ENCODE measurements at places on chromosomes 3 and 15.

DNA sequence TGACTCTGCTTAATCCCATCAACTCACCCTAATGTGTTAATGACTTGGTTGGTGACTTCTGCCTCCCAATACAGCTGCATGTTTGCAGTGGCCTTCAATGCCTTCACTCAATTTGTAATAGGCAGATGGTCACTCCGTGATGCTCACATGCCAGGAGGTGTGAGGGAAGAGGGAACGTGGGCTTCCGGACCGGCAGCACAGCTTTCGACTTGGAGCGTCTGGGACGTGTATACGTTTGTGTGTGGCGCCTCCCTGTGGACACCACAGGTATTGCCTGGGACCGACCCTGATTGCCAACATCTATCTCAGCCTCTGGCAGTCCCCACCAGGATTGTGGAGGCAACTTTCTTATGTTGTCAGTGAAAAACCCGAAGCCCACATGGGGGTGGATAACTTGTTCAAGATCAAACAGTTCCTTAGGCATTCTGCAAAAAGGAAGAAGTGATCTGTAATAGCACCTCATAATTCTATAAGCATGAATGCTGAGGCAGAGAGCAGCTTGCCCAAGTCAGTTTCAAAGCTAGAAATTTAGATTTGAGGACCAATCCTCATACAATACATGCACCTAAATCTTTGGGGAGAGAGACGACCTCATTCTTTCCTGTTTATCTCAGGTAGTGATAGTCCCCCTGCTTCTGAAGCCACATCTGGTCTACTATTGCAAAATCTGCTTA is 16.9 kb downstream of the MRPL46 start:
- peak; percentile 36 for DNase-seq

- no peak for DNase-seq
Observed at GRCh38 chr3:65534805-65535204, 503.9 kb downstream of the MAGI1 start.

- DNase-seq = no peak
Observed at GRCh38 chr3:127709320-127710060, 36.7 kb downstream of the ABTB1 start.

DNA sequence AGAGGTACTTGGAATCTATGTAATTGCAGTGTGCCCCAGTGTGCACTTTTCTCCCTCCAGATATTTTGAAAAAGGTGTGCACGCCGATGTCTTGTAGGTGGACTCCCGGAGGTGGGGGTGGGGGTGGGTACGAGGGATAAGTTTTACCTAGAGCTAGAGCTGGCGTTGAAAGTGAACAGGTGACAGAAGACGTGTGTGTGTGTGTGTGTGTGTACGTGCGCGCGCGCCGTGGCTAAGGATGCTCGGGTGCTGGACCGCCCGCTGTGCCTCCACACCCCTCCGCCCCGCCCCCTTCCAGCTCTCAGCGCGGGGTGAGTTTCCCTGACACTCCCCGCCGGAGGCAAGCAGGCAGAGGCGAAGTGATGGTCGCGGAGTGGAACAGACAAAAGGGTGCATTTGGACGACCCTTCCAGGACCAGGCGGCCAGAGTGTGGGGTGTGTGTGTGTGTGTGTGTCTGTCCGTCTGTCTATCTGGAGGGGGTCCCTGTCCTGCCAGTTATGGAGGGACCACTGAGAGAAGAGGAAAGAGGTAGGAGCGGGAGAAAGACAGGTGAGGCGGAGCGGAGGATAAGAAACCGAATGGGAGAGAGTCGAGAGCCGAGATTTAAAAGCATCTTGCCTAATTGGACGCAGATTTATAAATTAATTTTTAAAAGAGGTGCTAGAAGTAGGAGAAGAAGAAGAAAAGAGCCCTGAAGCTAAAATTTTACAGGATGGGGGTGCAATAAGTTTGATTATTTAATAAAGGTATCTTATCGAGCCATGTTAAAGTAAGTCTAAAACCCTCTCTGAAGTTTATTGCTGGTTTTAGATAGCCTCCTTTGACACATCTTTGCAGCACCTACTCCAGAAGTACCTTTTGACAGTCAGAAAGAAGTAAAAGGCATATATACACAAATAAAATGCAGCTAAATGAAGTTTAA is 335.8 kb upstream of the THRB start:
- DNase-seq = no peak

DNA sequence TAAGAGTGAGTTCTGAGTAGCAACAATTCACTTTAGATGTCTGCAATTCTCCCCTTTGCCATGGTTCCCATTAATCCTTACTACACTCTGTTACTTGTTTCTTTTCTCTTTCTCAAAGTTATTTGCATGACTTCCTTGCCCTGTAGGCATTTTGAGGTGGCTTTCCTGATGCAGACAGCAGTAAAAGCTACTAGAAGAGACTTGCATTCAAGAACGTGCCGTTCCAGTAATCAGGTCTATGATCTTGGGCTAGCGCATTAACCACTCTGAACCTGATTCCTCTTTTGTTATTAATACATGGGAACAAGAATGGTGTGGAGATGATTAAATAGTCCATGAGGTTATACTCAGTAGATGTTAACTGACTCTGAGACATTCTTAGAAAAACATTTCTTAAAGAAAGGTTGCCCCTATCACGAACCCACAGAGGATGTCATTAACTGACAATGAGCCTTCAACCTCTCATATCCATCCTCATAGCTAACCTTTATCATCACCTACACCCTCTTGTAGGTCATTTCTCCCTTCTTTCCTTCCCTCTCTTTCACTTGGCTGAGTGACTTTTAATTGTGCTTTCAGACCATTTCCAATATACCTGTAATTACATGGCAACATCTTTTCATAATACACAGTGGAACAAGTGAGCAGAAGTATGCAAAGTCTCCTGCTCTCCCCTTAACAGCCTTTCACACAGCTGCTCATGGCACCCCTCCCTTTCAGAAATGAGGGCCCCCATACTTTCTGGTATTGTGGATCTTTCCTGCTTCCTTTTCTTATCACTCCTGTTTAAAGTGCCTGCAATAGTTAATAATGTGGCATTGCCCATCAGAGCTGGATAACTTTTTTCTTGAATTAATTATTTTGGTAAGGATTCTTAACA is 175.9 kb downstream of the CHST2 start:
- no peak for DNase-seq

DNA sequence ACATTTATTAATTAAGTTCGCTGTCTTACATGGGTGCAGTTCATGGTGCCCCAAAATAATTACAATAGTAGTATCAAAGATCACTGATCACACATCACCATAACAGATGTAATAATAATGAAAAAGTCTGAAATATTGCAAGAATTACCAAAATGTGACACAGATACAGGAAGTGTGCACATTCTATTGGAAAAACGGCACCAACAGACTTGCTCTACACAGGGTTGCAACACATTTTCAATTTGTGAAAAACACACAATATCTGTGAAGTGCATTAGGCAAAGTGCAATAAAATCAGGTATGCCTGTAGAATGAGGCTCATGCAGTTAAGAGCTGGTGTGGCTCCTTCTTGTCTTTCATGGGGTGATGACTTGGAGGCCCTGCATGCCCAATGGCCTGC is 265.8 kb downstream of the RPLP1 start:
- no peak for DNase-seq

DNA sequence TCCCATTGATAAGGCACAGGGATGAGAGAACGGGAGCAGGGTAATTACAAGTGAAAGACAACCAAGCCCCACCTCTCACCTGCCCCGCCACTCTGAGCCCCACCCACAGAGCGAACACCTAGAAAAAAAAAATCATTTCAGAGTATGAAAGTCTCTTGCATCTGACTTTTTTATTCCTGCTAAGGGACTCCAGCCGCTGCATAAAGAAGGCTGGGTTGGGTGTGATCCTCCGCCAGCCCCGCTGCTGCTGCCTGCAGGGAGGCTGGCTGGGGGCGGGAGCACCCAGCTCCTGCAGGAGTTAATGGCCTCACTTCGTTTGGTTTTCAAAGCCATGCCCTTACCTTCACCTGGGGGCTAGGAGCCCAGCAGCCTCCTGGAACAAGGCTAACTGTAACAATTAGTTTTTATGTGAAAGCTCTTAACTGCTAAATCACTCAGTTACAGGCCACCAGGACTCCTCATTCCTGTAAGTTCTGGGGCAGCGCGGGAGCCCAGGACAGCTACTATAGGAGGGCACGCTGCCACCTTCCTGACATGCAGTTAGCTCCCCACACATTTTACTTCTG is 78.0 kb upstream of the SNRPA1 start:
- DNase-seq = no peak

GRCh38 chr15:79349525-79349924 is 38.6 kb downstream of the TMED3 start:
- DNase-seq = no peak

DNA sequence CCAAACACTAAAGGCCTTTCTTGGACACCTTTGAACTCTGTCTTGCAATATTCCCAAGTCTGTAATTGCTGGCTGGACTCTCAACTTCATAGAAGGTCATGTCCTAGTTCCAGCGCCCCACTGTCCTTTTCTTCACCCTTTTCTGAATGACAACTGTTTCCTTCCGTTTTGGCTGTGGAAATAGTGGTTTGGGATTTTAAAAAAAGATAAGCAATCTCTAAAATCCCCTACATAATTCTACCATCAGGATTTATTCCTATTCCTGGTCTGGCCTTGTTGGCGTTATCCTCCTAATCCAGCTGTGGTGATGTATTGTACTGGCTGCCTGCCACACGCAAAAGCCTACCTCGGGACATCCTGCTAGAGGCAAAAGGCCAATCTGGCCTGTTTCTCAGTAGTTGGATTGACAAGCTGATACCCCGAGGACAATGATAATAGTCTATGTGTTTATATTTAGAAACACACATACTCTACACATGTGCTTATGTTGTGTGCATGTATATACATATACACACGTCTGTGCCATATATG is 440.3 kb upstream of the DPH6 start:
- DNase-seq = no peak

DNA sequence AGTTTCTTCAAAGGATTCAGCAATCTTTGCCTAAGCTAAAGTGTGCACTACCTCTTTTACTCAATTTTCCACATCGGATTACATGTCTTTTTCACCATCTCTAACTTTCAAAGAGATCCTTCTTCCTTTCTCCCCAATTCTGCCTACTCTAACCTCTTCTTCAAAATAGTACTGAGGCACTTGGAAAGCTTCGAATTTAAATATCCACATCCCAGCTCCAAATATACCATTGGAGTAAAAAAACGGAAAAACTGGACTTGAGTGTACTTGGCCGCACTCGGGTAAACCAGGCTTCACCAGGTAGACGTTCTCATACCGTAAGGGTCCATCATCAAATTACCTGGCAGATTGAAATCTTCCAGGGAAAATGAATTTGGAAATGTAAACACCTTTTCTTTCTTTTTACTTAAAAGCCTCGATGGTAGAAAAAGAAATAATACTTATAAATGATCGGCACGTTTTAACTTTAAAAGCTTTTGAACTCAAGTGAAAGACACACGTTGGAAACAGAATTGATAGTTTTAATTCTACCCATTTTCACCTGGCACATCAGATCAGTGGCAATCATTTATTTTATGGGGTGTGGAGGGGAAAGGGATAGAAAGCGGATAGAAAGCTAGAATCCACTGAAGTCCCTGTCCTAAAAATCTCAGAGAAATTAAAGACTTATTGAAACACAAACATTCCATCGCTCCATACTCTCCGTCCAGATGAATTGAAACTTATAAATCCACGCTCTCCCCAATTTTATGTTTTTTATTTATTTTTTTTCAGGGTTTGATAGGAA is 8.2 kb upstream of the MEIS2 start:
- no peak for DNase-seq

DNA sequence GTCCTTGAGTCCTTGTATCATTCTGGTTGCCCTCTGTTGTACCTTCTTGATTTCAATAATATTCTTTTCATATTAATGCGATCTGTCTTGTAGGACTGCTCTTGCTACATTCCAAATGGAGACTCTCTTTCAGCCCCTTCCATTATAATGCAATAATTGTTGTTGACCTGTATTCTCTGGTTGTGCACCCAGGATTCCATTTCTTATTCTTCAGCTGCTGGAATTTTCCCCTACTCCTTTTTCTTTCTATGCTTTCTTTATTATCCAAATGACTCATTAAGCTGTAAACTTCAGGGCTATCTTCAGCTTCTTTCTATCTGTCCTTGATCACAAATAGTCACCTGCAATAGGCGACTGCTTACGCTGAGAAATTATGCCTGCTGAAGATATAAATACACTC is 321.5 kb downstream of the SATB1 start:
- no peak for DNase-seq

DNA sequence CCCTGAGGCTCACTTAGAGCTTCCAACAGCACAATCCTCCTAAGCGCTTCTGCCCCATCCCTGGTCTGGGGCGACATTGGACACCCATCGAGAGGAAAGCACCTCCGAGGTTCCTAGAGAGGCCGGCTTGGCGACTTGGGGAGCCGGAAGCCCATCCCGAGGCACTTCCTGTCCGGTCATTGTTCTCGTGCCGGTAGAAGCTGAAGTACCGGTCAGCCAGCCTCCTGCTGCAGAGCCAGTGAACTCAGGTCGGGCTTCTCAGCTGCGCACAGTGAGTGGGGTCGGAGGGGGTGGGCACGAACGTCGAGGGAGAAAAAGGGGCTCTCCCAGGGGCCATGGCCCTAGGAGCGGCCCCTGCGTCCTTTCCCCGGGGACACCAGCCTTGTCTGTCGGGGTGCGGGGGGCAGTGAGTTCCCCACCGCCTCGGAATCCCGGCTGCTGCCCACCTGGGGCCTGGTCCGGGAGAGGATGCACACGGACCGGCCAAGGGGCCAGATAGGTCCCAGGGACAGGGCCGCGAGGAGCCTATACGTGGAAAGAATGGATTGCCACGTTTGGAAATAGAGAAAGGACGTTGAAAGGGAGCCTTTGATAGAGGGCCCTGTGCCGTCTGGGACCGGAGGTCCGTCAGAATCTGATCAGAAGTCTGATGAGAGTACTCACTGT is at the start of gene ZNF35:
ZNF35 (plus strand) TSS at position 169 of the 666 bp plus-strand sequence. CDS start 2,336 bp downstream, outside the sequence.
- peak; percentile 63 for DNase-seq

GRCh38 chr3:142857056-142857455 is 31.8 kb downstream of the PCOLCE2 start:
- DNase-seq = peak; percentile 52

DNA sequence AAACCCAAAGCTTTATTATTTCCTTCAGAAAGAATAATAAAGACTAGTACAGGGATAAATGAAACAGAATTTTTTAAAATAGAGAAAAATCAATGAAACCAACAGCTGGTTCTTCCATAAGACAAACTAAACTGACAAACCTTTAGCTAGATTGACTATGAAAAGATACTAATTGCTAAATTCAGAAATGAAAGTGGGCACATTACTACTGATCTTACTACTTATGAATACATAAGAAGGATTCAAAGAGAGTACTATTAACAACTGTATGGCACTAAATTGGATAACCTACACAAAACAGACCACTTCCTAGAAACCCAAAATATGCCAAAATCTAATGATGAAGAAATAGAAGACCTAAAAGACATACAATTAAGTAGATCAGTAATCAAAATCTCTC is 278.2 kb downstream of the ISL2 start:
- DNase-seq = no peak

Measured in COR-L47 (cell line).